ENCODE measurements at places on chromosomes 12 and 14.

DNA sequence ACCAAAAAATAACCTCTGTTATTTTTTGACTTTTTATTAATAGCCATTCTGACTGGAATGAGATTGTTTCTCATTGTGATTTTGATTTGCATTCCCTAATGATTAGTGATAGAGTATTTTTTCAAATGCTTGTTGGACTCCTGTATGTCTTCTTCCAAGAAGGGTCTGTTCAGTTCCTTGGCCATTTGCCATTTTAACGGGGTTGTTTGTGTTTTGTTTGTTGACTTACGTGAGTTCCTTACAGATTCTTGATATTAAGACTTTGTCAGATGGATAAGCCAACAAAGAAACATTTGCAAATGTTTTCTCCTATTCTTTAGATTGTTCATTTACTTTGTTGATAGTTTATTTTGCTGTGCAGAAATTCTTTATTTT lies 651.6 kb upstream of the LRFN5 start:
- DNase-seq: no peak

DNA sequence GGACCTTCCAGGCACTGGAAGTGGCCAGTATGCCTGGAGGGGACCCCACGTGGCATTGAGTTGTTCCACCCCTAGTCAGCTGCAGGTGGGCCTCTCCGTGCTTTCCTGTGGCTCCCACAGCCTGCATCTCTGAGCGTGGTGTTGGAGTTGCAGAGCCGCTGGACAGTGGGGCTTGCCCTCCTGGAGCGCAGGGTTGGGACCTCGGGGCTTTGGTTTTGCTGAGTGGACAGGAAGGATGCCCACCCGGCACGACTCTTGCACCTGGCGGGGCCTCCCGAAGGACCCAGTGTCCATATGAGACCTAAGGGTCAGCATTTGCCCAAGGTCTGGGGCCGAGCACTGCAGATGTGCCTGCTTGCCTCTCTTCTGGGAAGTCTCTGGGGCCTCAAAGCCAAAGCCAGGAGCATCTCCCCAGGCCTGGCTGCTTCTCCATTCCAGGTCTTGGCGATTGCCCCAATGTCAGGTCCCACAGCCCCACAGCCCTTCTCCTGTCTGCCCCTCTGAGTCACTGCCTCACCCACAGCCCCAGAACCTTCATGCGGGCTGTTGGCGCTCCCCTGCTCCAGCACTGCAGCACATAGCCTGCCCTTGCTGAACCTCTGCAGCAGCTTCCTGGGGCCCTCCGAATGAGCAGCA lies 1.5 kb downstream of the PACS2 start:
- no peak for DNase-seq

DNA sequence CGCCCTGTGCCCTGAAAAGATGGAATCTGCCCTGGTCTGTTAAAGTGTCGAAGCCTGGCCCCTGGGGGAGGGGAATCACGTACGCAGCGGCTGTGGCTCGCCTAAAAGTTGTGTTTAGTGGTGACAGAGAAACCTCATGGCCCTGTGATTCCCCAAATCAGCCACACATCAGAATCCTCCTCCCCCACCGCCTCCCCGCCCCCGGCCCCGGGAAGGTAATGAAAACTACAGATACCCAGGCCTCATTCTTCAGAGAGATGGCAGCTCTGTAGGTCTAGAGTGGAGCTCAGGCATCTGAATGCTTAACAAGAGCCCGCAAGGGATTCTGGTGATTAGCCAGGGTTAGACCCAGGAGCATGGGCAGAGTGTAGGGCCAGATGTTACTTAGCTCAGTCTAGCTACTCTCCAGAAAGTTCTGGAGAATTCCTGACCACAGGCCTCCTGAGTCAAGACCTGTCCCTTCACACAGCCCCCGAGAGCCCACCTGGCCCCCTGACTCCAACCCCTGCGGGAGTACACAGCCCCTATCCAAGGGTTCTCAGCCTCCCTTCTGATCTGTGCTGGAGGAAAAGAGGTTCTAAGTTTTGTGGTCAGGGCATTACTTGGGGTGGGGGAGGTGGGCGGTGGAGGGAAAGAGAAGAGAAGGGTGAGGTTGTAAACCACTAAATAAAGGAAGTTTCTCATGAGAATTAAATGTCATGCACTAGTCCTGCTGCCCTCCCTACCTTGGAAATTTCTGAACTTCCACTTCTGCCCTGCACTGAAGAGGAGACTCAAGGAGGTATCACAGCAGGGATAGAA lies 114.8 kb downstream of the PLXNC1 start:
- peak; percentile 65 for DNase-seq

GRCh38 chr12:14238221-14238792 lies 127.2 kb upstream of the ATF7IP start:
- peak; percentile 35 for DNase-seq

GRCh38 chr14:54483073-54483745 lies 5.6 kb downstream of the GMFB start:
- DNase-seq: no peak

DNA sequence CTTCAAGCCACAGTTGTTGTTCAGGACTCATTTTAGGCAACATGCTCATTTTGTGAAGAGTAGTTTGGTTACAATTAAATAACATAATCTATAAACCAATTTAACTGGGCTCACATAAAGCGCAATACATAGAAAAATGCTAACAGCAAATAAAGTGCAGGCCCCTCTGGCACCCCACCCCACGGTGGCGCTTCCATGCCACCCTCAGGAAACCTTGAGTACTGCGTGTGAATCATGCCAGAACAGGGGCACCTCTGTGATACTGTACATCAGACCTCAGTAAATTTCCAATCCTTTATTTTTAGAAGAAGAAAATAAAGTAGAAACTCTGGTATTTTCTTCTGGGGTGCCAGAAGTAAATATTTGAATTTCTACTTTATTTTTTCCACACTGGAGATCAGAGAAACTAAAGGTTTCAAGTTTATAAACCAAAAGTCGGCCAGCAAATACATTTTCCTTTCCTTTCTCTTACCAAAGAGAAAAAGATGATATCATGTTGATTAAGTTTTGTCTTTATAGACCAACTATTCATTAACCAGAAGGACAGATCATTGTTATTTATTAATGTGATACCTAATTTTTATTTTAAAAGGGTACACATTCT lies 316.8 kb downstream of the PAWR start:
- DNase-seq: no peak

DNA sequence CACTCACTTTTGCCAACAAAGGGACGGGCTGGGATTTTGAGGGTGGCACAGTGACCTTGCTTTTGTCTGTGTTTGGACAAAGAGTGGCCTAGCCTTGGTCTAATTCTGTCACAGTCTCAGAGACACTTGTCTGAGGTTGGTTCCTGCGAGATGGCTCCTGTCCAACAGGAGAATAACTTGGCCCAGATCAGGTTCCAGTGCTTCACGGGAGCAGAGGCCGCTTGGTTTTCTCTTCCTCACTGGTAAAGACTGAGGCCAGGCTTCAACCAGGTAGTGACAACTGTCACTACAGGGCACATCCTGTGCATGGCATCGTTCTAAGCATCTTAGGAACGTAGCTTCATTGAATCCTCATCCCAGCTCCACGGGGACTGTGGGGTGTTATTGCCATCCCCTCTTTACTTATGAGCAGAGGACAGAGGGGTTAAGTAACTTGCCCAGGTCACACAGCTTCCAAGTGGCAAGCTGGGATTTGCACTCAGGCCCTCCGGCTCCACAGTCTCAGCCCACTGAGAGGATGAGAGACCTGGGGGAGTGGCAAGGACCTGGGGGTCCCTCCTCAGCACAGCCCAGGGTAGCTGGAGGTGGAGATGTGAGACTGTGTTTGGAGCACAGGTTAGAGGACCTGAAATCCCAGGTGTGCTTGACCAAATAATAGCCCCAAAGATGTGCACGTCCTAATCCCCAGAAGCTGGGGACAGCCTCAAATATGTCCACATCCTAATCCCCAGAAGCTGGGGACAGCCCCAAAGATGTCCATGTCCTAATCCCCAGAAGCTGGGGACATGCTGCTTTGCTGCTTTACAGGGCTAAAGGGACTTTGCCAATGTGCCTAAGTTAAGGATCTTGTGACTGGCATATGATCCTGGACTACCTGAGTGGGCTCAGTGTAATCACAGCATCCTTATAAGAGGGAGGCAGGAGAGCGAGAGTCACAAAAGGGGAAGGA lies 179.2 kb upstream of the RTL1 start:
- DNase-seq: no peak

DNA sequence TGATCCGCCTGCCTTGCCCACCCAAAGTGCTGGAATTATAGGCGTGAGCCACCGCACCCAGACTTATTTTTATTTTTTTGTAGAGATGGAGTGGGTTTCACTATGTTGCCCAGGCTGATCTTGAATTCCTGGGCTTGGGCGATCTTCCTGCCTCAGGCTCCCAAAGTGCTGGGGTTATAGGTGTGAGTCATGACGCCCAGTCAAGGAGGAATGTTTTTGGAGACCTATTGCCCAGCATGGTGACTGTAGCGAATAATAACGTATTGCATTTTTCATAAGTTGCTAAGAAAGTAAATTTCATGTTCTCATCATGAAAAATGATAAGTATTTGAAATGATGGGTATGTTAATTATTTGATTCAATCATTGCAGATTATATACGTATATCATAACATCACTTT lies 46.5 kb downstream of the TEAD4 start:
- DNase-seq: no peak

DNA sequence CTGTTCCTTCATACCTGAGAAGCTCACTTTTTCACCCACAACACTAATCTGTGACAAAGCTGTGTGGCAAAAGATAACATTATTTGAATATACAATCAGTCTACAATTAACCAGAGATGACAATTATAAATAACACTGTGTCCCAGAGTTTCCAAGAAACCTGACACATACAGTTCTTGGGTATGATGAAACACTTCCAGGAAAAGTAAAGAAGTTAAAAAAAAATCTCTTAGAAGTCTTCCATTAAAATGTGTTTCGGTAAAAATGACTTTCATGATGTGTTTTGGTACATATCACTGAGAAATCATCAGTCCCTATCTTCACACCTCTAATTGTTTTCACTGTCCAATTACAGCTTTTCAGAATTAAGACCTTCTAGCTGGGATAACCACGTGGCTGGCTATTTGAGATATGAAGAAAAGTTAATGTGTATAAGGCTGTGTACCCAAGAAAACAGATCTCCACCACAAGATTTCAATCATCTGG lies 390.2 kb downstream of the SOX5 start:
- no peak for DNase-seq

- DNase-seq: no peak
Measured at GRCh38 chr14:67392800-67393199, 19.2 kb downstream of the PLEK2 start.

GRCh38 chr14:90624732-90625400 lies 191.4 kb downstream of the TTC7B start:
- no peak for DNase-seq

DNA sequence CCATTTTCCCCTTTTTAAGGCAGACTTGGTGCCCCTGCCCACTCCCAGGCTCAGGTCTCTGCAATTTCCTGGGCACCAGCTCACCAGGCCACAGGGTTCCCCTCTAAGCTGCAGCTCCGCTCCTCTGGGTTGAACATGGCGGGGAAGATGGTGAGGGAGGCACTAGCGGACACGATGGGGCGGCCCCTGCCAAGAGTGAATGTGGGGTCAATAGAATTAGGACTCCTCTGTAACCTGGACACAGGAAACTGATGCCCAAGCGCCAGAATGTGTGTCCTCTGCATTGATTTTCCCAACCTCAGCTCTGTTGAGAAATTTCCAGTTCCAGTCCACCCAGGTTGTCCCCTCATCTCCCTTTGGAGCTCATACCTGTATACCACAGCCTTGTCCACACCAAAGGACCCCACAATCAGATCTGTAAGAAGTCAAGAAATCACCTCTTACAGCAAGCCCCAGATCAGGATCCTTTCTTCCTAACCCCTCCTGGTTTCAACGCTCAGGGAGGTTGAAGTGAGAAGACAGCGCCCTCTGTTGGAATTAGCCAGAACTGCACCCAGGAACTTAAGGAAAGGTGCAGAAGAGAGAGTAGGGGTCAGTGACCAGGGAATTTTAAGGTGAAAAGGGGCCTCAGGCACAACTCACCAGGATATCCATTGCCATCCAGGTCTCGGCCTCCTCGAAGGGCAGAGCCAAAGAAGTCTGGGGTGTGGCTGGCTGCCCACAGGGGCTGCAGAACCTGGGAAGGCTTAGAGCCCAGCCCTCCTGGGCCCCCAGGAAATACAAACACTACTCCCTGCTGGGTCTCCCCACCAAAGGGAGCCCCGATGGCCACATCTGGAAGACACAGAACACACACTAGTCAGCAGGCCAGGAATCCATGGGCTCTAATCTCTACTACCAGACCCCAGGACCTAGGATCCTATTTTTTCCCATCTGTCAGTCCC lies 14.7 kb downstream of the ITGA5 start:
- DNase-seq: peak; percentile 56

GRCh38 chr12:31751085-31751484 lies 22.3 kb upstream of the AMN1 start:
- no peak for DNase-seq

DNA sequence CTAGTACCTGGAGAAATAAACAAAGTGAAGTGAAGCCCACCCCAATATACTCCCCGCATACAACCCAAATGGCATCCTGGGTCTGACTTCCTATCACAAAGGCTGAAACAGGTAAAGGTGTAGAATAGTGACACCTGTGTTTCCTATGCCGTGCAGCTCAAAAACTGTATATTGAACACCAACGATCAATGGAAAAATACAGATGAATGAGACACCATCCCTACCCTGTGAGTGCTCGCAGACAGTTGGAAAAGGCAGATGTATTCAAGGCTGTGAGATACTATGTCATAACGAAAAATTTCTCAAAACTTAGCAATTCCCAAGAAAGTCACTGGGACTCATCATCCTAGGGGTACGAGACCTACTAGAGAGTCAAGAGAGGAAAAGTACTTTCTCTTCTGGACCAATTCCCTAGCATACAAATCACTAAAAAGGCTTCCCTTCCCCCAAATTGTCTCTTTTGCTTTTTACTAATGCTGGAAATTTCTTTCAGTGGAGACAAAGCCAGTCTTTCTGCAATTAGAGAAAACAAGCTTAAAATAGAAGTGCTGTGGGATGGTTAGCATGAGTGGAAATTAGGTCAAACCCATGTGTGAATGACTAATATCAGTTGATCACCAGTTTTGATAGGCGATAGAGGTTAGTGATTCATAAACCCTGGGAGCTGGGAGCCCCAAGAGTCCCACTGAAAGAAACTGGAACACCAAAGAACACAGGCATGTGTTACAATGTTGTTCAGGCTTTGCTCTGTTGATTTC lies 249.7 kb downstream of the SPTSSA start:
- DNase-seq: no peak

DNA sequence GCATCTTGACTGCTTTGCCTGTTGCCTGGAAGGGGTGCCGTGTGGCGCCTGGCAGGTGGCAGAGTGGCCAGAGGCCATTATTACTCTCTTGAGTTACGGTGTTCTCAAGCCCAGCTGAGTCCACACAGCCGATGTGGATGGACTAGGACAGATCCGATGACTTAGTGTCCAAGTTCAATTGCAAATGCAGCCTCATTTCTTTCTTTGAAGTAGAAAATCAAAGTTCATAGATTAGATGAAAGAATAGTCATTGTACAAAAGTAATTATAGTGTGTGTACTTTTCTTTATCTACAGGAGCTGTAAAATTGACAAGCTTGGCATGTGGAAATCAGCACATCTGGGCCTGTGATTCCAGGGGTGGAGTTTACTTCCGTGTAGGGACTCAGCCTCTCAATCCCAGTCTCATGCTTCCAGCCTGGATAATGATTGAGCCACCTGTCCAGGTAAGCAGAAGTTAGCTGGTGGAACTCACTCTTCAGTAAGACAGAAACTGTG lies 44.7 kb downstream of the ANKRD9 start:
- no peak for DNase-seq

Measured in central memory CD4-positive, alpha-beta T cell (primary cell).